KBM-7 (cell line): ENCODE measurements at places on chromosomes 2 and 18.

DNA sequence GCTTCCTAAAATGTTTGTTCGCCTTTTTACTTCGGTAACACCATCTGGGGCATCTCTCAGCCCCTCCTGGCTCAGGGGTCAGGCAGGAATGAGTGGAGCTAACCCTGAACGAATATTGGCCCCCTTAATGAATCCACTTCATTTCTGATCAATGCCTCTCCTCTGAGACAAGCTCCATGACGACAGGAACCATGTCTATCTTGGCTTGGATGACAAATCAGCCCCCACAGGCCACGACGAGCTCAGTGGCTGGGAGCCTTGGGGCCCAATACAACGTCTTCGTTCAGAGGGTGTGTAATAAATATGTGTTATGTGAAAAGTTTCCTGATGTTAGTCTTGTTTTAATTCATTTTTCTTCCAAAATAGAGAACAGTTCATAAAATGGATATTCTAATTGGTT is 133.0 kb downstream of the COL6A3 start:
- DNase-seq = no peak

DNA sequence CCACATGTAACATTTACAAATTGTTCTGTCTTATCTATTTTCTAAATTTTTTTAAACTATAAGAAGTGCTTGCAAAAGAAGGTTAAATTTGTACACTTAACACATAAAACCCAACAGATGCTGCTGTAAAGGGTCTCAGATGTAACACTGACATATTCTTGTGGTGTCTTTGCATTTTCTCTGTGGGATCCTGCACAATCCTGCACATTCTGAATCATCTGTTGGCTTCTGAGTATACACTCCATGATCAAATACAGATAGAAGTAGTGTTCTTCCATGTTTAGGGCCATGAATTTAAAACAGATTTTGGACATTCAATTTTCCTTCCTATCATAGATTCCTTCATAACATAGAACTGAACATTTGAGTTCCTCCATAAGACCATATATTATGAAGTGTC is 89.0 kb downstream of the SPRED2 start:
- no peak for DNase-seq

- DNase-seq = no peak
Observed at GRCh38 chr18:57833441-57834101, 30.5 kb upstream of the ATP8B1 start.

DNA sequence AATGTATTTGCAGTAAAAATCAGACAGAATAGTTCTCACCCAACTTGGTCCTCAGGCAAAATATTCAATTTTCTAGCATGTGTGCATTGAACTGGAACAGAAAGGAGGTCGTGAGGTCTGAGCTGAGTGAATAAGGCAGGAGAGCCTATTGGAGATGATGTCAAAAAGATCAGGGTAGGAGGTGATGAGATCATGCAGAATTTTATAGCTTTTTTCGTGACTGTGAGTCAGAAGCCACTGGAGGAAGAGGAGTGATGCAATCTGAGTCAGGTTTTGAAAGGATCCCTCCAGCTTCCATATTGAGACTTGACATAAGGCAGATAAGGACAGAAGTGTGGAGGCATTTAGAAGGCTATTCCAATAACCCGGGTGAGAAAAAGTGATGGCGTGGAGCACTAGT is 299.5 kb upstream of the SOX11 start:
- DNase-seq = no peak

- DNase-seq = peak; percentile 65
Observed at GRCh38 chr2:105313877-105314276, 15.7 kb downstream of the TGFBRAP1 start.

DNA sequence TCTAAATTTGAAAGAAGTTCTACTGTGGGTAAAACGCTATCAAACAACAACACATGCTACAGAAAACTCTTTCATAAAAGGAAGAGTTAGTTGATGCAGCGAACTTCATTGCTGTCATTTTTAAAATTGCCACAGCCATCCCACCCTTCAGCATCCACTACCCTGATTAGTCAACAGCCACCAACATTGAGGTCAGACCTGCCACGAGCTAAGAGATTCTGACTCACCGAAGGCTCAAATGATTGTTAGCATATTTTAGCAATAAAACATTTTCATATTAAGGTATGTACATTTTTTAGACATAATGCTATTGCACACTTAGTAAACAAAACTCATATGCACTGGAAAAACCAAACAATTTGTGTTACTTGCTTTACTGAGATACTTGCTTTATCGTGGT is 347.1 kb downstream of the CLIP4 start:
- DNase-seq = no peak

- no peak for DNase-seq
Observed at GRCh38 chr2:16437189-16437588, 228.4 kb downstream of the CYRIA start.

DNA sequence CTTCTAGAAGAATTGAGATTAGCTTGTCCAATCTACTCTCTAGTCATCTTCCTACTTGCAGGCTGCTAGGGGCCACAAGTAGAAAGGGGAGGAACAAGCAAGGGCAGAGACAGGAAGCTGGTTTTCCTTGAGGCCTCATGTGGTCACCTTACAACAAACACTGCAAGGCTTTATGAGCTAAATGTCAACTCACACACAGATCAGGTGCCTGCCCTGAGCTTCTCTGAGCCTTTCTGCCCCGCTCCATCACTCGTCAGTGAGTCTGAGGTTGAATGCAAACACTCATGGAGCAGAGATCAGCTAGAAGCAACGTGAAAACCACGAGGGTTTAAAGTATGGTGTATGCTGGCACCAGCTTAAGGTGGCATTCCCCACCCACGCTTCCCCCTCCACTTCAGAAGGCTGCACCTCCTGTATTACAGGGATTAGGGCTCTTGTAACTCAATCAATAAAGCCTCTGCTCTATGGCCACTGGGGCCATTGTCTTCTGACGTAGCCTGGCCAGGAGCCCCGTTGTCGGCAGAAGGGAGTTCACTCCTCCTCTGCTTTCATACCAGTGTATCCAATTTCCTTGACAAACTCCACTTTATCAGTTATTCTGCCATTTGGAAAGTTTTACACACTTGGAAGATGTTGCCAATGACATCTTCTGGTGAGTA is 5.4 kb upstream of the CRYGC start:
- peak; percentile 81 for DNase-seq

- DNase-seq = no peak
Observed at GRCh38 chr2:120637847-120638246, 97.8 kb upstream of the GLI2 start.

DNA sequence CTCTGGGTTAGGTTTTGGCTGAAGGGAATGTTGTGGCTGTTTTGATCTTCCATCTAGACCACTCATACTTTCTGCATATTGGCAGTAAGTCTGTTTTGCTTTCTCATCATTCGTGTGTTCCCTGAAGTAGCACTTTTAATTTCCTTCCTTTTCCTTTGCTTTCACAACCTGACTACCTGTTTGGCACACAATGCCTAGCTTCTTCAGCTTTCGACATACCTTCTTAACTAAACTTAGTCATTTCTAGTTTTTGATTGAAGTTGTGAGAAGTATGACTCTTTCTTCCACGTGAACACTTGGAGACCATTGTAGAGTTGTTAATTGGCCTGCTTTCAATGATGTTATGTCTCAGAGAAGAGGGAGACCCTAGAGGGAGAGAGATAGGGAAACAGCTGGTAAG is 123.6 kb upstream of the EPB41L3 start:
- no peak for DNase-seq

- DNase-seq = no peak
Observed at GRCh38 chr2:152647552-152647951, 69.7 kb downstream of the PRPF40A start.
